Midbrain (tissue), 1 donor: ENCODE measurements at places on chromosomes 5 and 9.

- DNase-seq: no peak
Measured at GRCh38 chr9:137014166-137014565, 13.9 kb downstream of the ABCA2 start.

- DNase-seq: no peak
Measured at GRCh38 chr5:109849478-109850088, 159.9 kb downstream of the MAN2A1 start.

DNA sequence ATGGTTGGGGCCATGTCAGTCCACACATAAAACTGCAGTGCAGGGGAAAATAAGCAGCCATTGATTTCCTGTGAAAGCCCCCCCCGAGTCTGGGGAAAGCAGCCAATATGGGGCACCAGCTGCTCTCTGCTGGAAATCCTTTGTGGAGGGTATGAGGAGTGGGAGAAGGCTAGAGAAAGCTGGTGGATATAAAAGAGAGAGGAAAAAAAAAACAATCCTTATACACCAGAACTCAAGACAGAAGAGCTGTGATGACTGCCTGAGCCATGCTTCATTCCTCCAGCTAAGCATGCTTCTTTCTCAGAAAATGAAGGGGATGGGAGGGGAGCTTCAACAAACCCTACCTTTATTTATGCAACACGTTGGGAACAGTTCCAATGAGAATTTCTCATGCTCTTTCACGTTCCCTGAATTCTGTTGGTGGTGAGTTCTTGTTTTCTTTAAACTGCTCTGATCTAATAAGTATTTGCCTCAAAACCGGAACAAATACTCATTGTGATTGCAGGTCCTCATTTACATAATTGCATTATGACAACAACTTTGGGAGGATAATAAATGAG lies 688.0 kb upstream of the SEMA6A start:
- peak; percentile 69 for DNase-seq

DNA sequence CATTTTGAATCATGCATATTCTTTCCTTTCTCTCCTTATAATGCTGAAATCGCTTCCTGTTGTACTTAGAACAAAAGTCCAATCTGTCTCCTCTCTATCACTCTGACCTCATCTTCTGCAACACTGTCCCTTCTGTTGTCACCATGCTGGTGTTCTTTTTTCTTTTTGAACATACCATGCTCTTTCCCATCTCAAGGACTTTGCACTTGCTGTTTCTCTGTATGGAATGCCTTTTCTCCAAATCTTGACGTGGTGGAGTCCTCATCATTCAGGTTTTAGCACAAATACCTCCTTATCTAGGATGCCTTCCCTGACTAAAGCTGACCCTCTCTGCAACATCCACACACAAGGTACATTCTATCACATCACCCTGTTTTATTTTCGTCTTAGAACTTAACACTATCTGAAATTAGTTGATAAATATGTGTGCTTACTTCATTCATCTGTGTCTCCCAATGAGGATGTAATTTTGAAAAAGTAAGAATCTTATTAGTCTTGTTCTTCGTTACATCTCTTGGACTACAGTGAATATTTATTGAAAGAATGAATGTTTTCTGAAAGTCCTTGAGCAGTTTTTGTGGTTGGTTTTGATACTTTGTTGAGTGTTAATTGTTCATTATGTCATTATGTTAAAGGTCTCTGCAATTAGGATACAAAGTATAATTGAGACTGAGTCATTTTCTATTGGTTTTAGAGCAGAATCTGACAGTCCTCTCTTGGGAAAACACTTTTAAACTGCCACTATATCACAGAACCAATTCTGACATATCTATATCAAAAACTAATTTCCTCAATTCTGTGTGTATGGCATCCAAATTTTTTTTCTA lies 145.3 kb upstream of the RASA1 start:
- no peak for DNase-seq

GRCh38 chr5:38538161-38538560 lies 18.3 kb downstream of the LIFR start:
- no peak for DNase-seq

DNA sequence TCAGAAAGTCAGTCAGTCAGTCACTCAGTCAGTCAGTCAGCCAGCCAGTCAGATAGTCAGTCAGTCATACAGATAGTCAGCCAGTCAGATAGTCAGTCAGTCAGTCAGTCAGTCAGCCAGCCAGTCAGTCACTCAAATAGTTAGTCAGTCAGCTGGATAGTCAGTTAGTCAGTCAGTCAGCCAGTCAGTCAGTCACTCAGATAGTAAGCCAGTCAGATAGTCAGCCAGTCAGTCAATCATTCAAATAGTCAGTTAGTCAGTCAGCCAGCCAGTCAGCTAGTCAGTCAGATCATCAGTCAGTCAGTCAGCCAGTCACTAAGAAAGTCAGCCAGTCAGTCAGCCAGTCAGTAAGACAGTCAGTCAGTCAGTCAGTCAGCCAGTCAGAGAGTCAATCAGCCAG lies 477.1 kb downstream of the AGTPBP1 start:
- DNase-seq: no peak

DNA sequence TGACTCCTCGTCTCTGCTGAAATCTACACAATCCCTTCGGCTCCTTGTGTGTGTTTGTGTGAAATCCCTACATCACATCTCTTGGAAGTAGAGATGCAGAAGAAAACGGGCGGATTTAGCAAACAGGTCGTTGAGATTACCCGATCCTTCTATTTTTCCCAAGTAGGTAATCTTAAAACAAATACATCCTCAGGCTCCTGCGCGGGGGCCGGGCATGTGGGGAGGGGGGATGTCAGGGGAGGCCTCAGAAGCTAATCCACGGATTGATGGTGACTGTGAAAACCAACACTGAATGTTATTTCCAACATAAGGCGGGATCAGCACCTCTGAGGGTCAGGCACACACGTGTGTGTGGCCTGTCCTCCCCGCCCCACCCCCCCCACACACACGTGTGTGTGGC lies 137.8 kb downstream of the ROR2 start:
- DNase-seq: no peak

DNA sequence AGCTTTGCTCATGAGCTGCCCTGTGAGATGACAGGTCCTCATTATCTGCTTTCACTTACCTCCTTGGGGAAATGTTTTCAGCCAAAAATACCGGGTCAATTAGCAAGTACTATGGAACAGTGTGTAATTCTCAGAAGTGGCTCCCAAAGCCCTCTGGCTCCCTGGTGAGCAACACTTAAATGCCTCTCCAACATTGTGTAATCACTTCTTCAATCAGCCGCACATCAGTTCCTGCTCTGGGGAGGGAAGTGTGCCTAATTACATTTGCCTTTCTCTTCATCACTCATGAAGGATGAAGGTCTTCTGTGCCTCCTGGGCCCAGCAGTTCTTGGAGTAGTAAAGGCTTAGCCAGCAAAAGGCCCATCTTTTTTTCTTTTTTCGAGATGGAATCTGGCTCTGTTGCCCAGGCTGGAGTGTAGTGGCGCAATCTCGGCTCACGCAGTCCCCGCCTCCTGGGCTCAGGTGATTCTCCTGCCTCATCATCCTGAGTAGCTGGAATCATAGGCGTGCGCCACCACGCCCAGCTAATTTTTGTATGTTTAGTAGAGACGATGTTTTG lies 23.1 kb downstream of the NIM1K start:
- no peak for DNase-seq

DNA sequence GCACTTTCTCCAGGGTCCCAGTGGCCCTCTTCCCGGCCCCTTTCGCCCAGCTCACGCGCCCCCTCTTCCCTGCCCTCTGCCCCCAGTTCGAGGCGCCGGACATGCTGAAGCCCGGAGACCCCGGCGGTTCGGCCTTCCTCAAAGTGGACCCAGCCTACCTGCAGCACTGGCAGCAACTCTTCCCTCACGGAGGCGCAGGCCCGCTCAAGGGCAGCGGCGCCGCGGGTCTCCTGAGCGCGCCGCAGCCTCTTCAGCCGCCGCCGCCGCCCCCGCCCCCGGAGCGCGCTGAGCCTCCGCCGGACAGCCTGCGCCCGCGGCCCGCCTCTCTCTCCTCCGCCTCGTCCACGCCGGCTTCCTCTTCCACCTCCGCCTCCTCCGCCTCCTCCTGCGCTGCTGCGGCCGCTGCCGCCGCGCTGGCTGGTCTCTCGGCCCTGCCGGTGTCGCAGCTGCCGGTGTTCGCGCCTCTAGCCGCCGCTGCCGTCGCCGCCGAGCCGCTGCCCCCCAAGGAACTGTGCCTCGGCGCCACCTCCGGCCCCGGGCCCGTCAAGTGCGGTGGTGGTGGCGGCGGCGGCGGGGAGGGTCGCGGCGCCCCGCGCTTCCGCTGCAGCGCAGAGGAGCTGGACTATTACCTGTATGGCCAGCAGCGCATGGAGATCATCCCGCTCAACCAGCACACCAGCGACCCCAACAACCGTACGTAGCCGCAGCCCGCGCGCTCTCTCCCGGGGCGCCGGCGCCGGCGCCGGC lies 1.0 kb downstream of the PRDM6 start:
- no peak for DNase-seq

DNA sequence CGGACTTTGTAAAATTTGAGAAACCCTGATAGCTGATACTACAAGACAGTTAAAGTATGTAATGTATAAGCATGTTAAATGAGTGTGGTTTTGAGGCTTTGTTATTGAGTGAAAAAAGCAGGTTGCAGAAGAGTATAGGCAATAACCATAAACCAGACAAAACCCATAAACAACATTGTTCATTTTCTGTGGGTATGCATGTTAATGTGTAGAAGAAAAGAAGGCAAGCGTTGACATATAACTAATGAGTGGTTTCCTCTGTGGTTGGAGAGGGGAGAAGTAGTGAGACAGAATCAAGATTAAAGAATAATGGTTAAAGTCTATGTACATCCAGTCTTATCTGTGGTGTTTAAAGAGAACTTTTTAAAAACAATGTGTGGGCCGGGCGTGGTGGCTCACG lies 26.2 kb downstream of the RAD23B start:
- no peak for DNase-seq

GRCh38 chr9:132350861-132351315 lies 3.9 kb downstream of the SETX start:
- no peak for DNase-seq

- DNase-seq: no peak
Measured at GRCh38 chr5:11289733-11290132, 528.7 kb upstream of the DAP start.
